ENCODE measurements at places on chromosomes 5 and 9.

GRCh38 chr5:33738967-33739366, 152.8 kb downstream of the ADAMTS12 start:
- DNase-seq: no peak

- no peak for DNase-seq
Observed at GRCh38 chr9:27626244-27627187, 53.2 kb upstream of the C9orf72 start.

- peak; percentile 80 for DNase-seq
Observed at GRCh38 chr5:158992037-158992740, 107.5 kb downstream of the EBF1 start.

DNA sequence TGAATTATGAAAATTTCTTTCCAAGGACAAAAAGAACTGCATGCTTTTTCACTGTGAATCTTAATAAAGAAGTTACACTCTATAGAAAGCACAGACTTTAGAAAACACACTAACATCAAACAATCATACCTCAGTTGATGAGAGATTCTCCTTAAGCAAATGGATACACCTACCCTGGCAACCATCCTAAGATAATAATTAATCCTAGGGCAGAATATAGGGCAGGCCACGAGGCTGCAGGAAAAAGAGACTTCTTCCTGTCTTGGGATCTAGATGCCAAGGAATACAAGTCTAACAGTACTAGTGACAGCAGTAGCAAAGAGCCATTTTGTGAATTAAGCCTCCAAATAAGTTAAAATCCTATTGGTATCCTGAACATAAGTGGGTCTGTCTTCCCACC, 395.4 kb downstream of the EFNA5 start:
- DNase-seq: no peak

DNA sequence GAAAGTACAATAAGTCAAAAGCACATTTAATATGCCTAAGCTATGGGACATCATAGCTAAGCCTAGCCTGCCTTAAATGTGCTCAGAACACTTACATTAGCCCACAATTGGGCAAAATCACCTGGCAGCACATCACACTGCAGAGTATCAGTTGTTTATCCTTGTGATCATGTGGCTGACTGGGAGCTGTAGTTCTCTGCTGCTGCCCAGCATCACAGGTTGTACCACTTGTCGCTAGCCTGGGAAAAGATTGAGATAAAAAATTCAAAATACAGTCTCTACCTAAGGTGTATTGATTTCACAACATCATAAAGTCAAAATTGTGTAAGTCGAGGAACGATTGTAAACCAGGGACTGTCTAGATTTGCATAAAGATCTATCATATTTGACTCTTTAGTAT, 58.6 kb downstream of the CAMK4 start:
- DNase-seq: no peak

DNA sequence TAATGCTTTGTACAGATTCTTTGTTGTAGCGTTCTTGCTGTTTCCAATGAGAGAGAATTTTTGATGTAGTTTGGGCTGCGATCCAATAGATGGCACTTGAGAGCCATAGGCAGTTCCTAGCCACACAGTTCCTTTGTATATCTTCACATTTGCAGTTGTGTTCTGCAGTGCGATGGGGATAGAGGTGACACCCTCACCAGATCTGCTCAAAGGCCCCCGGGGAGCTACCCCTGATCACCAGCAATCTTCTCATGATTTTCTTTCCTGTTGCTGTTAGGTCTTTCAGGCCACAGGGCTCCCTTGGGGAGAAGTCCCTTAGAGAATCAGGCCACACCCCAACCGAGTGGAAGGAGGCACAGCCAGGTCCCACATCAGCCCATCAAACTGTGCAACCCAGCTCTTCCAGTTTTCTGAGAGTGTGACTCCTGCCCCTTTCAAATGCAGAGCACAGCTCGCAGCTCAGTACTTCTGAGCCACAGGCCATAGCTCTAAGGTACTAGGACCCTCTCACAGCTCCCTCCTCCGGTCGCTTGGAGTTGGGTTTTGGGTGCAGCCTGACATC, 353.7 kb downstream of the SLCO4C1 start:
- no peak for DNase-seq

GRCh38 chr5:1030801-1031271, 22.2 kb downstream of the NKD2 start:
- no peak for DNase-seq

GRCh38 chr5:135227064-135228022, 171.7 kb downstream of the MACROH2A1 start:
- DNase-seq: no peak

DNA sequence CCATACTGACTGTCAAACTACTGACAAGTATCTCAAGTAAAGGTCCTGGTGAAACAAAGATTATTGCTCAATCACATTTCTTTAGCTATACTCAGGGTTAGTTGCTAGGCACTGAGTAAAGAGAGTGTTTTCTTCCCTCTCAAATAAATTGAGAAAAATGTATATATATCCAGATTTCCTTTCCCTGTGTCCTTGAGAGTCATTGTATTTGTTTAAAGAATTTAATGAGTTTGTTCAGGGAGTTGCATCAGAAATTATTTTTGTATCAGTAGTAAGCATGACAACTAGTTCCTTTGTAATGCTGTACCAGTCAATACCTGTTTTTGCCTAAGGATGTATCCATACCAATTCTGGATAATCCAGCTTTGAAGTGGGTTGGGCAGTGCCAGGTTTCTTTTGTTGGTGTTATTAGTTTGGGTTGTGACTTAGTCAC, 3.2 kb upstream of the ANKHD1 start:
- DNase-seq: no peak
